ENCODE measurements at places on chromosomes 12 and 14.

GRCh38 chr14:52025310-52025709 is 36.0 kb downstream of the RTRAF start:
- DNase-seq = no peak

DNA sequence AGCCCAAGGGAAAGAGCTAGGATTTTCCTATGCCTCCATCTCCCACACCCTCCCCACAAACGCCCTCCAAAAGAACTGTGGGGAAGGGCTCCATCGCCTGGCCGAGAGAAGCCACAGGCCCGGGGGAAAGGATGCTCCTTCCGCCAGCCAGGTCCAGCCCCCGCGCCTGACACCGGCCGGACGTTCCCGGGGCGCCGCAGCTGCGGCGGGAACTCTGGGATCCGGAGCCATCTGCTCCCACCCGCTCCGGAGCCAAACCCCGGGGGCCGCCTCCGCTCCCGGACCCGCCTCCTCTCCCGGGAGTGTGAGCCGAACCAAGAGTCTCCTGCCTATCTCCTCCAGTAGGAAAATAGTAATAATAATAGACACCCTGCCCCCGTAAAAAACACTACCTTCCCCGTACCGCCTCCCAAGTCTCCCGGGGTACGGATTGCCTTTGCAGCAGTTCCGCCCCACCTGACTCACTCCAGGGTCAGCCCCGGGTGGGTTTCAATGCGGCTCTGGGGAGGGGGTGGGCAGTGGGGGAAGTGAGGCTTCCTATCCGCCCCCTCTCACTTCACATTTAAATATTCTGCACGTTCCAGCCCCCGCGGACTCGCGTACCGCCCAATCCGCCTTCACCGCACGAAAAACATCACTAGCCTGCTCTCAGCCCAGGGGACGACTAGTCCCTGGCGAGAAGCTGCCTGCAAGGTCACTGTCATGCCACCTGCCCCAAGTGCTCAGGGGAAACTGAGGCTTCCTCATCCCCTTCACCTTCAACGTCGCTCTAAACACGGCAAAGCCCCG is 2.4 kb downstream of the AGAP2 start:
- DNase-seq = no peak

- no peak for DNase-seq
These were observed 968 bp upstream of the ARID4A start for GRCh38 chr14:58297412-58297761.

GRCh38 chr14:76782885-76783566 is 21.8 kb downstream of the VASH1 start:
- DNase-seq = no peak

GRCh38 chr12:115998119-115998633 is 279.3 kb downstream of the MED13L start:
- DNase-seq = no peak

GRCh38 chr12:49546481-49546880 is 7.7 kb downstream of the KCNH3 start:
- DNase-seq = no peak

- DNase-seq = no peak
These were observed 484.8 kb downstream of the EGLN3 start for GRCh38 chr14:33465846-33466700.

DNA sequence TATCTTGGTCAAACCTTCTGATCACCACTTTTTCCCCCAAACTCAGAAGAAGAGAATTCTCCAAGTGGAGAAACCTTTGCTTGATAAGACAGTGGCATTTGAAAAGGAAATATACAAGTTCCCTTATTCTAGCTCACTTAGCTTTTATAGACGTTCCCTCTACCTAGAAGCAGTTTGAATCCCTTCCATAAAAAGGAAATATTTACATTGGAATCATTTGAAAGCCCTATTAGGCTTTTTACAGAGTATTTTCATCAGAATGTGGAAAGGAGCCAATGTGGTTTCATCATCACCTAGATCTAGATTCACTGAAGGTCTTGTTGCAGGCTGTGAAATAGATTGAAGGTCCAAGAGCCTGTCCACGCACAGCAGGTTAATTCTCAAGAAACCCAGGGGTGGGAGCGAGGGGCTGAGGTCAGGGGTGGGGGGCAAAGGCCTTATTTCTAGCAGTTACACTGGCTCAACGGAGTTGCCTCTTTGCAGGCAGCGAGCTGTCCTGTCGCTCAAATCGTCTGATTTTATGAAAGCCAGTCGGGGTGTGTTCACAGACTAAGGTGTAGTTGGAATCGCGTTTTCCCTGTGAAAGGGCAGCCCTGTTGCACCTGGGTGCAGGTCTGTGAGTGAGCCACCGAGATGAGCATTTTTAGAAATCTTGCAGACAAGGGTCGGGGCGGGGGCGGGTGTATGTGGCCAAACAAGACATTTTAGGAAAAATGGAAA is 45.6 kb downstream of the AACS start:
- no peak for DNase-seq

All from stimulated activated CD8-positive, alpha-beta memory T cell treated with anti-CD3 and anti-CD28 coated beads, Interleukin-2, amount 100 ng/mL, for 1 hour (primary cell).